AG08395 (cell line): ENCODE measurements at places on chromosomes 2 and 18.

- no peak for DNase-seq
These were observed 51.4 kb downstream of the SMCHD1 start for GRCh38 chr18:2706903-2707302.

DNA sequence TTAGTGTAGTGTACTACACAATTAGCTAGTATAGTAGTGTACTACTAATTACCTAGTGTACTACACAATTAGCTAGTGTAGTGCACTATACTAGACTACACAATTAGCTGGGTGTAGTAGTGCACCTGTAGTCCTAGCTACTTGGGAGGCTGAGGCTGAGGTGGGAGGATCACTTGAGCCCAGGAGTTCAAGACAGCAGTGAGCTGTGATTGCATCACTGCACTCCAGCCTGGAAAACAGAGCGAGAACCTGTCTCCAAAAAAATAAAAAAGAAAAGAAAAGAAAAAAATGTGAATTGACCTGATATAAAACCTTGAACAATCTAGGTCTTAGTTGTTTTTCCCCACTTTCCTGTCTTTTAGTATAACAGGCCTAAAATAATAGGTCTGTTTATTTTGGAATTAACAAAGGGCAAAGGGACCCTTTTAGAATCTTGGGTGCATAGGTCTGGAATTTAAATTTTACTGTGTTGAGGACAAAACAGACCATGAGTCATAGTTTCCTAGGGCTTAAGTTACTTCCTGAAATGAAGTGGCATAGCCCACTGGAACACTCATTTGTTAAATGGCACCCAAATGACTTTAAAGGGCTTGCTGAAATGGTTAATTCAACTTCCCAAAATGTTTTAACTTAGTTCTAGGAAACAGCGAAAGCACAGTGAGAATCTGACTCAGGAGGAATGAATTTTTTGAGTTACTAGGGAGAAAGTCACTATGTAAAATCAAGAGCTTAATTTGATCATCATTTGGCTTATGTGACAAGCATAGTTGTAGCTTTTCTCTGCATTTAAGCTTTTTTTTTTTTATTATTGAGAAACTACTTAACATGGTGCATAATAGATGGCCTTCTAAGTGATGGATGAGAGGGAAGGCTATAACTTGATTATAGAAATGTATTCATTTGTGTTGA, 50.7 kb upstream of the ARL5A start:
- no peak for DNase-seq

- no peak for DNase-seq
These were observed 32.9 kb upstream of the GLI2 start for GRCh38 chr2:120702801-120703200.

- peak; percentile 27 for DNase-seq
These were observed 332.8 kb downstream of the TXNL1 start for GRCh38 chr18:56305583-56305982.

- DNase-seq, result no peak
These were observed 16.2 kb upstream of the ZCCHC2 start for GRCh38 chr18:62506495-62507143.

DNA sequence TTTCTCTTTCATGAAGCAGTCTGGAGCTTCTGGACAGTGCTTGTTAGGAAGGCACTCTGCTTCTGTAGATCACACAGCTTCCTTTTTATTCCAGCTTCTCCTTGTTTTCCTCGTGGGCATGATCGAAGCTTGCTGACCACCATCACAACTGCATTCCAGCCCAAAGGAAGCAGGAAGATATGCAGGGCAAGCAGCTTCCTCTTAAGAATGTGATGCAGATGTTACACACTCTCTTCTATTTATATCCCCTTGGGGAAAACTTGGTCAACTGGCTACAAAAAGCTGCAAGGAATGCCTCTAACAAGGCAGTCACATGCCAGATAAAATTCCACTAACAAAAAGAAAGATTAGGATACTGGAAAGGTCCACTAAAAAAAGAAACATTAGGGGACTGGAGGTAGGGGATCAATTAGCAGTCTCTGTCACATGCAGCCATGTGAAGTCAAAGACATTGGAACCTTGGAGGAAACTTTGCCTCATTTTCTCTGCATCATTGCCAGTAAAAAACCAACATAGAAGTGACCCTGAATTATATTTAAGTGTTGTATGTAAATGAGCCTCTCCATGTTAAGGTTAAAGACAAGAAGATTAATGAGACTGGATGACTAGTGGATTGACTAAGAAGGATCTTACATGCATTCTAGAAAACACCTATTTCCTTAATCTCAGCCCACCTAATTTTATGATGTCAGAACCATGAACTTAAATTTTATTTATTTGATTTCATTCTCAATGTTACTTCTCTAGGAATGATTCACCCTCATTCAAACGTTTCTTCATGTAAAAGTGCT, 98.3 kb downstream of the NAB1 start:
- peak; percentile 71 for DNase-seq

- DNase-seq, result no peak
These were observed 2.1 kb upstream of the MAP3K2 start for GRCh38 chr2:127389778-127390435.

- DNase-seq, result peak; percentile 9
These were observed 78.6 kb upstream of the ZFP36L2 start for GRCh38 chr2:43305012-43305411.

DNA sequence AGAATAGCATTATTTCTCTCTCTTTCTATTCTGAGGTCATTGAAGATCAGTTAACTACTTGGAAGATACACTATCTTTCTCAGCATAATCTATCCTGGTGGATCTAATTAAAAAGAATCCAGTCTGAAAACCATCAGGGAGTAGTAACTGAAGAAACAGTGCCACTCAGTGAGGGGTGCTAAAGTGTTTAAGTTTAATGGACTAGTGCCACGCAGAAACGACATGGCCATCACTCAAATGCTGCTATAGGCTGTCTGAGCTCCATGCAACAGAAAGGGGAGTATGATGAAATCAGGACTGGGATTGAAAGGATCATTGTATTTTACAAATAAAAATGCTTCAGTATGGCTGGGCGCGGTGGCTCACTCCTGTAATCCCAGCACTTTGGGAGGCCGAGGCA, 23.3 kb downstream of the LRRC30 start:
- no peak for DNase-seq
